Fibroblast of skin of scalp (primary cell): ENCODE measurements at places on chromosomes 2 and 18.

GRCh38 chr18:46037512-46038305 lies 34.4 kb downstream of the PSTPIP2 start:
- DNase-seq: no peak

DNA sequence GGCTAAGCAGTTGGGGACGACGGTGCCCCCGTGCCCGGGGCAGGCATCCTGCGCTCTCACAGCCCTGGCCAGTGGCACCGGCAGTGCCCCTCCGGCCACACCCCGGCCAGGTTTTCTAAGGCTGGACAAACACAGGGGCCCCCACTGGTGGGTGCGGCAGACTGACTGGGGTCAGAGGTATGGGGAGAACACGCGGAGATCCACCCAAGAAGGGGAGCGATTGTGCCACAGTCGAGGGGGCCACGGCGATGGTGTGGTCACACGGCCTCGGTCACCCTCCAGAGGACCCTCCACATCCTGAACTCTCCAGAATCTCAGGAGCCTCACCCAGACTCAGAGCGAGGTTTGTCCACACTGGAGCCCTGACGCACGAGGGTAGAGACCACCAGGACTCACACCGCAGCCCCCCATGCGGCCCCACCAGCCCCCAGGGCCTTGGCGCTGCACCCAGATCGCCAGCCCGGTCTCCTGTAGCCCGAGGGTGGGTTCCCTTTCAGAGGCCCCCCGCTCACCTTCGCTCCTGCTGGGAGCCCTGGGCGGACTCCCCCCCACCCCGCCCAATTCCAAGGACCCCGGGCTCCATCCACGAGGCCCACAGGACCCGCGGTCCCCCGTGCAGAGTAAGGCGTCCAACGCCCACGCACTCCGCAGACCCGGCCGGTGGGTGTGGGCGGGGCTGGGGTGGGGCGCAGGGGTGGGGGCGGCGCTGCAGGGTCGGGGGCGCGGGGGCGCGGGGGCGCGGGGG lies 15.2 kb downstream of the PDCD1 start:
- DNase-seq: no peak

- no peak for DNase-seq
Observed at GRCh38 chr2:218961229-218961628, 1.8 kb downstream of the CDK5R2 start.

GRCh38 chr2:207040696-207041095 lies 101.4 kb downstream of the CPO start:
- peak; percentile 13 for DNase-seq

DNA sequence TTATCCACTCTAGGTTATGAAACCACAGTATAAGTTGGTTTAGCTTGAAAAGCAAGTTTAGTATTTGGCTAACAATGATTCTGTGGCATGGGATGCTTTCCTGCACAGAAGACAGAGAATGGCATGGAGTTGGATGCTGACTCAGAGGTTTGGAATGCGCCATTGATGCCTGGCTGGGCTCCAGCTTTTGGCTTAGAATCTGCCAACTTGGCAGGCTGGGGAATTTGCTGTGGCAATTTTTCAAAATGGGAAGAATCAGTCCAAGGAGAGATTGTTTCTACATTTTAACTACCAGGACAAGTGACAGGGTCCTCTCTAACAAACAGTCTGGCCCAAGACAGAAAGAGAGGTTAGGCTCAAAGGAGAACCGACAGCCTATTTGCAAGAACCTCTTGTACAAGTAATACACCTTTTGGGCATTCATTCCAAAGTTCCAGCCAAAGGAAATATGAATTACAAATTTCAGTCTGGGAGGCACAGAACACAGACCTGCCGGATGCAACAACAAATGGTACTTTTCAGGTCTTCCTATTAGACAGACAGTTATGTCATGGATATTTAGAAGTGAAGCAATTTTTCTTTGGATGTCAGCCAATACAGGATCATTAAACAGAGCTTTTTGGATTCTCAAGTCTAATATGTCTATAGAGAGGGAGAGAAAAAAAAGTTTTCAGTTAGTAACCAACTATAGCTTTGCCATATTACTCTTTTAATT lies 1027.7 kb downstream of the TMEM182 start:
- DNase-seq: peak; percentile 79

DNA sequence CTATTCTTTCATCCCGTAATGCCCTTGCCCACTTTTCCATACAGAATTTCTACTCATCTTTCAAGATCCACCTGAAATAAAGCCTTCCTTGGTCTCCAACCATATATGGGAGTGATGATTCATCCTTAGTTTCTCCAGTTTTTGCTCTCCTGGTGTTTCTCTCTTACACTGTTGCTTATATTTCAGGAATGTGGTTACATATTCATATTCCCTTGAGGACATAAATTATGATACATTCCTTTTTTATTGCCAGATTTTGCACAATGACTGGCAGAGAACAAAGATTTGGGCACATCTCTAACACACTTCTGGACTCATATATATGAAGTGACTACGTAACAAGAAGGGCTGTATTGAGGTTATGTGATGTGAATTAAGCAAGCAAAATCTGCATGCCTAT lies 1573.4 kb upstream of the NXPH2 start:
- DNase-seq: peak; percentile 91

DNA sequence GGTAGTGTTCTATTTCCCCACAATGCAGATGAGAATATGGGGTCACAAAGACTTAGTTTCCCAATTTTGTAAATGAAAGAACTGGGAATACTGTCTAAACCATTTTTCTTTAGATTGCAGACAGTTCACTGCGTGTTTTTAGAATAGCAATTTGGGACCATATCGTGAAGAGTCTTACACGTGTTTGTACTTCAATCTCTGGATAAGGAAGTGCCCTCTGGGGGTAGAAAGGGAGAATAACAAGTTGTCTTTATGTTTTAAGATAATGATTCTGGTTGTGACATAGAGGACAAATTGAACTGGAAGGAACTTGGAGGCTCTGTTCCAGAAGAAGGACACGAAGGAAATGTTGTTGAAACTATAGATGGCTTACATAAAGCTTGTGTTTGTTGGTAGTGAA lies 457.7 kb downstream of the CBLN2 start:
- peak; percentile 29 for DNase-seq
